SIG-M5 (cell line): ENCODE measurements at places on chromosomes 7 and 10.

GRCh38 chr7:148821422-148821821 lies 62.7 kb downstream of the EZH2 start:
- no peak for DNase-seq

GRCh38 chr10:67011981-67012380 lies 86.1 kb downstream of the LRRTM3 start:
- no peak for DNase-seq

DNA sequence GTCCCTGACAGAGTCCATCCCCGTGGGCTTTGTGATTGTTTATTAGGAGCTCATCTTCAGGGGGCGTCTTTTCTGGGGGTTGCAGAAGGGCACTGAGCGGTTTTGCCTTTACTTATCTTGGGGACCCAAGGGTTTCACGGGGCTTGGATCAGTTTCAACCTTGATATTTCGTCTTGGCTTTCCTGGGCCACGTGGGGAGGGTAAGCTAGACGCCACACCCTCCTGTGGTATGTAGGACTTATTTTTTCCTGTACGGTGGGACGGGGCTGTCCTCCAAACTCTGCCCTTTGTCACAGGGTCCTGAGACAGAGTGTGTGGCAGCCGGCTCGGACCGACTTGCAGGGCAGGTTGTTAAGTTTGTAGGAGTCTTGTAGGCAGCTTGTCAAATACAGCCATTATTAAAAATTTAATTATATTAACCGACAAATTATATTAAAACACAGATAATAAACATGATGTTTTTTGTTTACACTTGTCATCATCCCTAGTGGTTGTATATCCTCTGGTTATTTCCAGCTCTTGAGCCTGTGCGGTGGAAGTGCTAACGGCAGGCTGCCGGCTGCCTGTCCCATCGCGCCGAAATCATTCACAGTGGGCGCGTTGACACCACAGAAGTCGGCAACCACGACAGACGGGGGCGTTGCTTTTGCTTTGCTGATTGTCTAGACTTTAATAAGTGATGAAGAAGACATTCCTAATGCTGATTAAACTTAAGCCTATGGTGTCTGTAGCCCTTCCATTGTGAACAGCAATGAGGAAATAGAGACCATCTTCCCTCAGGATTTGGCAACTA lies 193.2 kb downstream of the DNAJB6 start:
- DNase-seq = no peak

DNA sequence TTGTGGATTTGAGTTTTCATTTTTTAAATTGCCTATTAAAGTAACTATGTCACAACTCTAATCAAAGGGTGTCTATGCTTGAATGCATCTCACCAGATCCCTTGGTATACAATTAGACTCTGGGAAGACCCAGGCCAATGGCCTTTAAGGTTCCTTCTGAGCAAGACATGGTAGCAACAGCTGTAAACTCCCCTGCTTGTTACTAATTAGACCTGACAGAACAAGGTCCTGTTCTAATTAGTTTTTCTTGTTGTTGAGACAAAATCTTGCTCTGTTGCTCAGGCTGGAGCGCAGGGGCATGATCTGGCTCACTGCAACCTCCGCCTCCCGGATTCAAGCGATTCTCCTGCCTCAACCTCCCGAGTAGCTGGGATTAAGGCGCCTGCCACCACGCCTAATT lies 2.9 kb downstream of the MYH16 start:
- no peak for DNase-seq

DNA sequence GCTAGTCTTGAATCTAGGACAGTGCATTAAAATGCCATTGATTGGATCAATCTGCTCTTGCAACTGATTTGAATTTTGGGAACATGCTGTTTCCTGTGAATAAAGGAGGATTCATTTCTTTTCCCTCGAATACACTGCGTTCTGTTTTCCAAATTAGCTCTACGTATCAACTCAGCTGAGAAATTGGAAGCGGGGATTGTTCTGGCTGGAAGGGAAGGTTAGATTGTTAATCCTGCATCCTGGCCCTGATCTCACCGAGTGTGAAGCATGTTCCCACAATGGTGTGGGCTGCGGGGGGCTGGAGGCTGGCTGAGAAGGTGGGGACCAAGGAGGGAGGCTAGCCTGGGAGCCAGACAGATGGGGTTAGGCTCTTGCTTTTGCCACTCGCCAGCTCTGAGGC lies 17.6 kb downstream of the HTRA1 start:
- no peak for DNase-seq

- DNase-seq = no peak
Measured at GRCh38 chr7:159102681-159103381, 41.8 kb downstream of the VIPR2 start.

DNA sequence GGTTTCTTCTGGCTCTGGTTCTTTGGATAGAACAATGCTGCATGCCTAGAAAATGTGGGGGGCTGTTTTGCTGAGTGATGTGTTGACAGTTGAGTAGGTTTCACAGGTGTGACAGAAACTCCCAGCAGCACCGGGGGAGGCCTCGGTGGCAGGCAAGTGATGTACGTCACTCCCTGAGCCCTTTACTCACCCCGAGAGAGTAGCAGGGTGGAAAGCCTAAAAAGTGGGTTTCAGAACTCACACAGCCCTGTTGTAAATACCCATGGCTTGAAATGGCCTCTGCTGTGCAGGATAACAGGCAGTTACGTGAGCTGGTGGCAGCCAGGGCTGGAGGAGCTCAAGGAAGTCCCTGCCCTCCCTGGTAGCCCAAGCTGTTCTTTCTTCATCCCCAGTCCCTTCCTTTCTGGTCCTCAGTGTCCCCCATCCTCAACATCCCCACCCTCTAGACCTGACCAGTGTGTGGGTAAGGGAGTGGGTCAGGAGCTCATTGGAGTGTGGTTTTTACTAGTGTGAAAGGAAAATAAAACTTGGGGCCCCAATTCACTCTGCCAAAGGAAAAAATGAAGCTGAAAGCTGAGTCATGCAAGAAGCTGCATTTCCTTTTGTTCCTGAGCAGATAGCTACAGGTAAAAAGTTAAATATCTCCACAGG lies 258.1 kb downstream of the STK31 start:
- no peak for DNase-seq

- DNase-seq = no peak
Measured at GRCh38 chr7:117411539-117411938, 15.8 kb downstream of the ASZ1 start.

DNA sequence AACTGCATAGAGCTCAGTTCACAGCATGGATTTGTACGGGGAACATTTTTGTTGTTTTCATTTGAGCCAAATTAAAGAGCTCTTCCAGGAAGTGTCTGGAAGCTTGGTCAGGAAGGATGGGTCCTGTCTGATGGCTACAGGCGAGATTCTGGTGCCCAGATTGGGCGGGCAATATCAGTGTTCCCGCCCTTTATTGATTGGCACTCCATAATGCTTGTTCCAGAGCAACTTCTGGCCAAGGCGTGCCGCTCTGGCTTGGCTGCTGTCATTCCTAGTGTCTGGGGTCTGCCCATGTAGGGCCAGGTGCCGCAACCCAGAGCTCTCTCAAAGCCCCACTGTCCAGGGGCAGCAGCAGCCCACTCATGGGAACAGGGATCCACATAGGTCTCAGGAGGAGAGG lies 45.9 kb downstream of the RAMP3 start:
- no peak for DNase-seq

DNA sequence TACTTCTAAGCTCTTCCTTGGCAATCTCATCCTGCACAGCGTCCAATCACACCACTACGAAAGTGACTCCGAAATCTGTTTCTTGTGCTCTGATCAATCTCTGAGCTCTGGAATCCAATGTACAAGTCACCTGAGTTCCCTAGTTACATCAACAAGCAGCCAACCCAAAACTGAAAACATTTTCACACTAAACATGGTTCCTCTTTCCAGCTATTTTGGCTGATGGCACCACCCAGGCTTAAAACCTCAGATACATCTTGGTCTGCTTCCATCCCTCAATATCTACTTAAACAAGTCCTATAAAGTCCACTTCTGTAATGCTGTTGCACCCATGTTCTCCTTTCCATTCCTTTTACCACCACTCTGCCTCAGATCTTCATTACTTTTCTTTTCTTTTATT lies 3.6 kb downstream of the BLOC1S2 start:
- no peak for DNase-seq
